EL (cell line): ENCODE measurements at places on chromosomes 4 and X.

GRCh38 chr4:152185786-152186550 is 349.9 kb downstream of the FBXW7 start:
- no peak for DNase-seq

- DNase-seq: peak; percentile 61
Measured at GRCh38 chr4:18756671-18757070, 735.1 kb upstream of the LCORL start.

GRCh38 chr4:183254162-183254561 is 65.9 kb downstream of the CLDN22 start:
- DNase-seq: no peak

DNA sequence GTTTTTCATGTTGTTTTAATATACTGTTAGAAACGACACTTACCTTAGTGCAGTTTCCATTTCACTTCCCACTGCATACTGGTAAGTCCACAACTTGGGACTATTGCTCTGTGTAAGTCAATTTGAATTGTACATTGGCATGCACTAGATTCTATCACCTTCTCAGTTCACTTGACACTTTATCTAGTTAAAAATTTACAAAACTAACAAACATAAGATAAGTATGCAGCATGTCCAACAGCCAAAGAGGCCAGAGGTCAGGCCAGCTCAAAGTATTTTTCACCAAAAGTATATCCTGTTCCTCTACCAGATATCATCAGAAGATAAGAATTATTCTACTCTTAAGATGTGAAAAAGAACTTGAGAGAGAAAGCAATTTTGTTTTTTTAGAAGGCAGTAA is 75.9 kb downstream of the QRFPR start:
- DNase-seq: no peak

- no peak for DNase-seq
Measured at GRCh38 chrX:16946971-16947562, 609 bp downstream of the REPS2 start.

DNA sequence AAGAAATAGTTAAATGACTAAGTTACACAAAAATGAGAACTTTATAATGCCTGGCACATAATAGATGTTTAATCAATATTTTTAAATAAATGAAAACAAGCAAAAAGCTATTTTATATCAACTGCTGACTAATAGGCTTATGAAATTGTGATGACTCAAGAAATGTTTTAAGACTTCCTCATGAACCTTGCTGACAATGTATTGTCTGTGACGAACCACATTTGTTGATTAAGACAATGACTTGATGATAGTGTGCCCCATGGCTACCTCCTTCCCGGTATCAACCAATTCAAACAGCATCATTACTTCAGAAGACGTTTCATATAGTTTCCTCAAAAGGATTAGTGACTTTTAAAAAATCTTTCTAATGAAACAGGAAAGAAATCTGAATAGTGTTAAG is 7.9 kb downstream of the CXCL6 start:
- peak; percentile 62 for DNase-seq

GRCh38 chr4:73776321-73776729 is 36.0 kb downstream of the CXCL8 start:
- peak; percentile 72 for DNase-seq

DNA sequence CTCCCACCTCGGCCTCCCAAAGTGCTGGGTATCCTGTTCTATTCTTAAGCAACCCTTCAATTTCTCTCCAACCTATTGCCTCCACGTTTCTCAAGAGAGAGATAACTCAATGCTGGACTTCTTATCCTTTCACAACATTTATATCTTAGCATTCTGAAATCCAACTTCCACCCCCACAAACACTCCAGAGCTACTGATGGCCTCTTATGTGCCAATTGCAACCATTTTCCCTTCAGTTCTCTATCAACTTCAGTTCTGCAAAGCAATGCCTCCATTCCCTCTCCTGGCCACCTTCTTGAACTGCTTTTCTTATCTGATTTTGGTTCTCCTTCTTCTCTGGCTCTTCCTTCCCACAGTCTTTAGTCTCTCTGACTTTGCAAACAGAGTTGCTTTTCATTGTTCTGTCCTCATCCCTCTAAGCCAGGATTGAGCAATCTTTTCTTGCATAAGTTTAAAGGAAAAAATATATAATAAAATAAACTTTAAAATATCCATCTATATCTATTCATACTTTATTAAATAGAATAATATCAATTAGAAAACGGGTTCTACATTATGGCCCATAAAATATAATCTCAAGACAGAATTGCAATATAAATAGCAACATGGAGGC is 3.6 kb upstream of the STBD1 start:
- no peak for DNase-seq

- no peak for DNase-seq
Measured at GRCh38 chrX:69080855-69081465, 84.3 kb downstream of the PJA1 start.

GRCh38 chrX:101803451-101803850 is 128.4 kb downstream of the ZMAT1 start:
- DNase-seq: peak; percentile 4

- peak; percentile 60 for DNase-seq
Measured at GRCh38 chrX:10579112-10580011, 41.0 kb downstream of the MID1 start.

GRCh38 chrX:134711135-134711921 is 53.1 kb upstream of the PLAC1 start:
- no peak for DNase-seq

DNA sequence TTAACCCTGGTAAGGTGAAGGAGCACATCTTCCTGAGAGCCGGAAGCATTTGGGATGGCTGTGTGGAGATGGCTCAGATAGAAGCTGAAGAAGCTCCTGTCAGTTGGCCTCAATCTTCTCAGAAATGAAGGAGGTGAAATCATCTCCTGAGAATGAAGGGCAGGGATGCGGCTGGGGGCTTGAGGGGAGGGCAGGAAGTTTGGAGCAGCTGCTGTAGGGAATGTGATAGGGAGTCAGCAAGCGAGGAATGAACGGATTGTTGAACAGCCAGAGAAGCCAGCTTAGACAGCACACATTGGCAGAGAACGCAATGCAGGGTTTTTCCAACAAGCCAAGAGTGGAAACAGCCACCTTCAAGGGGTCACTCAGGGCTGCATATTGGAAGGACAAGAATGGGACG is 10.0 kb downstream of the KCNE5 start:
- DNase-seq: no peak

GRCh38 chrX:124415115-124415800 is 68.9 kb downstream of the SH2D1A start:
- DNase-seq: no peak

DNA sequence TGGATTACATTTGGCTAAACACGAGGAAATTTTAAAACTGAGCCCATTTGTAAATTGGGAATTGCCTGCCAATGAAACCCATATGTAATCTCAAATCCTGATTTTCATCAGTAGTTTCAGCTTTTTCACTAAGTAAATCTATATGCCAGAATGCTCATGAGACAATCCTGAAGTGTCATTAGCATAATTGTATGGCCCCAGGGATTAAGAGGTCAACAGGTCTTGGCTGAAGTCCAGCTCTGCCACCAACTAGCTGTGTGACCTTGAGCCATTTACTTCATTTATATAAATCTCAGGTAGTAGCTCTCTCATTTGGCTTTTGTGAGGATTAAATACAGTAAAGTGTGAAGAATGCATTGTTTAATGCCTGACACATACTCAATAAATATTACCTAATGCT is 320.5 kb upstream of the EMCN start:
- no peak for DNase-seq

DNA sequence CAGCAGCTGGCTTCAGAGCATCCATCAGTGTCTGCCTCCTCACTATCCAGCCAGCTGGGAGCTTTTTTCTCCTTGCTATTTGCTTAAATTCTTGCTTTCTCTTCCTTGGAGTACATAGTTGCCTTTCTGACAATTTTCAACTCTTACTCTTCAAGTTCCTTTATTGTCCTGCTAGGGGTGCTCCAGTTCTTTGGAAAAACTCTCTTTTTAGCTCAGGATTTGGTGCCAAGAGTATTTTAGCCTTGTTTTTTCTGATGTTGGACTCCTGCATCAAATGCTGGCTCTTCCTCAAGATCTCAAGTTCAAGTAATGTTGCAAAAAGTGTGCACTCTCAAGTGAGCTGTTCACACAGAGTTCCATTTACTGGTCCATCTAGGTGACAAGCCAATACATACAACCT is 126.4 kb downstream of the KDR start:
- DNase-seq: peak; percentile 9

- DNase-seq: no peak
Measured at GRCh38 chr4:808860-809570, 16.9 kb downstream of the CPLX1 start.

GRCh38 chr4:10582059-10582686 is 102.4 kb downstream of the CLNK start:
- peak; percentile 52 for DNase-seq

GRCh38 chr4:94536649-94537469 is 85.1 kb downstream of the PDLIM5 start:
- DNase-seq: no peak

GRCh38 chr4:36508394-36508793 is 227.0 kb downstream of the DTHD1 start:
- DNase-seq: no peak

- no peak for DNase-seq
Measured at GRCh38 chrX:77422891-77423648, 24.1 kb upstream of the FGF16 start.

- DNase-seq: no peak
Measured at GRCh38 chrX:57678686-57679428, 1.2 kb downstream of the NLRP2B start.

DNA sequence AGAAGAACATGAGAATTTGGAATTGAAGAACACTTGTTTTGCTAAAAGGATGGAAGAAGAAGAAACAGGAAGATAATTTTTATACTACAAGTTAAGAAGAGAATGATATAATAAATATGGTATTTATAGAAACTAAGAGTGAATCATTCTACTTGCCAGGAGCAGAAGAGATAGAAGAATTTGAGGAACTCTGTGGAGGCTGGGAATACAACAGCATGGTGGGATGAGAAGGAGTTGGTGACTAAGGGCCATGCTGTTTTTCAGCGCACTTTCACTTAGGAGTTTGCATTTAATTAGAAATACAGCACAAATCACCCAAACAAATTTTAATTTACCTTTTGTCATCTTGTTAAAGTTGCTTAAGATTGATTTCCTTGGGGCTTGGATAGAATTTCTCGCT is 20.5 kb downstream of the HADH start:
- DNase-seq: peak; percentile 88

- DNase-seq: peak; percentile 9
Measured at GRCh38 chr4:118318931-118319330, 33.9 kb downstream of the PRSS12 start.

DNA sequence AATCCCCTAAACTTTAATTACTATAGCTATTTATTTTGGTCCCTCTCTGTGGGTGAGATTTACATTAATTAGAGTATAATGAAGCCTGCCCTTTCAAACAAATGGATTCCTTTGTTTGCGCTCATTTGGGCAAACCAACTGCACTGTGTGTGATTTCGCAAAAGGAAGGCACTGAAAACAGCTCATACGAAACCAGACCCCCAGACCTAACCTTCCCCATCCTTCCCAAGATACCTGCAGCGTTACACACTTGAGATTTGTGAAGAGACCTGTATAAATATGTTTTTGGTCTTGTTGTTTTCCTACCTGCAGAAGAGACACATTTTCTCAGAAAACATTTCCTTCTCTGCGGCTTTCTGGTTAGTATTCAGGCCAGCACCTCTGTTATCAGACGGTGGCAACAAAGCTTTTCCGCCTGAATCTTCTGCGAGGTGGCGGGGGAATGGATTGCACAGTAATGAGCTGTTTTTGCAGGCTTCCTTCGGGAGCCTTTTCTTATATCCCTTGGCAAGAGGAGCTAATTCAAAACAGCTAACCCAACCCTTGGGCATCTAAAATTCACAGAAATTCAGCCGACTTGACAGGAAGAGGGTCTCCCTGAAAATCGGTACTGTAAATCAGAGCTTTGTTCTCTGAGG is 47.6 kb downstream of the CBLL2 start:
- DNase-seq: no peak

DNA sequence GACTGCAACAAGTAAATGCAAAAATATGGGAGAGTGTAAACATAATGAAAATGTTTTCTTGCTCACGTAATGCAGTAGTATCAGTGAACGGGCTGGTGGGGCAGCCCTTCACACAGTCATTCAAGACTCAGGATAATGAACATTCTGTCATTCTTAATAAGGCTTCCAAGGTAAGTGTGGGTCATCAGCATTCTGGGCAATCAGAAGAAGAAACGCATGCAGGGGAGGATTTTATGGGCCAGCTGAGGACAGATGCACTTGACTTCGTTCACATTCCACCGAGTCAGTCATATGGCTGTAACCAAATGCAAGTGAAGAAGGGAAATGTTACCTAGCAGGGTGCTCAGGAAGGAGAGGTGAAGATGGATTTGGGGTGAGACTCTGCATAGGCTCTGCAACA is 68.0 kb upstream of the MAP9 start:
- DNase-seq: no peak

GRCh38 chrX:154967603-154968002 is 54.9 kb downstream of the F8 start:
- peak; percentile 3 for DNase-seq

- no peak for DNase-seq
Measured at GRCh38 chr4:69749771-69750170, 10.6 kb downstream of the SULT1B1 start.

- DNase-seq: no peak
Measured at GRCh38 chr4:89413518-89413917, 105.9 kb upstream of the GPRIN3 start.

GRCh38 chrX:154714925-154715324 is 36.0 kb downstream of the GAB3 start:
- peak; percentile 45 for DNase-seq

GRCh38 chrX:19964017-19964710 is 26.7 kb downstream of the BCLAF3 start:
- DNase-seq: no peak

- DNase-seq: no peak
Measured at GRCh38 chrX:11558972-11559371, 106.7 kb downstream of the ARHGAP6 start.

DNA sequence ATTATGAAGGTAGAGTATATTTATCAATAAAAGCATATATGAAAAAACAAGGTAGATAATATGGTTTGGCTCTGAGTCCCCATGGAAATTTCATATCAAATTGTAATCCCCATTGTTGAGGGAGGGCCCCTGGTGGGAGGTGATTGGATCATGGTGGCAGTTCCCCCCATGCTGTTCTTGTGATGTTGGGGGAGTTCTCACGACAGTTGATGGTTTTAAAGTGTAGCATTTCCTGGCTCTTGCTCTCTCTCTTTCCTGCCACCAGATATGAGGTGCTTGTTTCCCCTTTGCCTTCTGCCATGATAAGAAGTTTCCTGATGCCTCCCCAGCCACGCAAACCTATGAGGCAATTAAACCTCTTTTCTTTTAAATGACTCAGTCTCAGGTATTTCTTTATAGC is 260.4 kb downstream of the PPARGC1A start:
- DNase-seq: no peak

- no peak for DNase-seq
Measured at GRCh38 chr4:141131723-141132071, 1.6 kb downstream of the RNF150 start.

- peak; percentile 1 for DNase-seq
Measured at GRCh38 chr4:100581337-100581736, 63.5 kb upstream of the EMCN start.

DNA sequence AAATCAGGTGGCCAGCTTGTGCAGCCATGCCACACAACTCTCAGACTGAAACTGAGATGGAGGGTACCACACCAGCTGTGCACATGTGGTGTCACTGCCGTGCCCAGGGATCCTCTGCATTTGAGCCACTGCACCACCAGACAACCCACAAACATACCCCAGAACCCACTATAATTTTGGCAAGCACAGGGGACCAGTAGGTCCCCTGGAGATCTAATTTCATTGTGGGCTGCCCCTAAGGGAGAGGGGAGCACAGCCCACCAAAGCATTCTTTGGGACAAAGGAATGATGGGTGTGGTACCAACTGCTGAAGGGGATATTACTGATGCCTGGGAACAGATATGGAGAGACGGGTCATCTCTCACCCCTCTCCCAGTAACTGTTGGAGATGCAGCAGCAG is 140.9 kb downstream of the EFHC2 start:
- no peak for DNase-seq
